Stimulated activated CD4-positive, alpha-beta T cell treated with anti-CD3 and anti-CD28 coated beads, Interleukin-15, amount 100 ng/mL, for 1 hour (primary cell): ENCODE measurements at places on chromosomes 16 and 17.

DNA sequence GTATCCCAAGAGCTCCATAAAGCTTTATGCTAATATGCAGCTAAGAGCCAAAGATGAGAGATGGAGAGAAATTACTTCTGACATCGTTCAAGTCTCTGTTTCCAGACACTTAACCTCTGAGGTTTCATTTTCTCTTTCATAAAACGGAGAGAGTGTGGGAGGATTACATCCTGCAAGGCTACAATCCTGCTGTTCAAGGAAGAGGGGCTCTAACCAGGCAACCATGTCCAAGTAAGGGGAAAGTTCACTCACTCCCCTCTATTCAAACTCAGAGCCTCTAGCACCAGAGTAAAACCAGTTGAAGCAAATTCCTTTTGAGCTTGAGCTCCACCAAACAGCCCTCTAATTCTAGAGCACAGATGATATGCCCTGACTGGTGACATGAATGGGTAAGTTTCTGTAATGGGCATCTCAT lies 397.4 kb downstream of the NPIPA8 start:
- no peak for DNase-seq

GRCh38 chr16:57510016-57510871 lies 24.0 kb upstream of the DOK4 start:
- DNase-seq: no peak

- DNase-seq: no peak
Measured at GRCh38 chr17:80431246-80432195, 16.6 kb downstream of the ENDOV start.

GRCh38 chr17:61247439-61247838 lies 152.2 kb upstream of the TBX2 start:
- DNase-seq: no peak

- no peak for DNase-seq
Measured at GRCh38 chr17:81252326-81252986, 13.3 kb downstream of the NDUFAF8 start.

GRCh38 chr17:50830994-50831393 lies 4.4 kb upstream of the WFIKKN2 start:
- DNase-seq: no peak
